Stimulated activated CD8-positive, alpha-beta memory T cell treated with anti-CD3 and anti-CD28 coated beads, Interleukin-2, amount 100 ng/mL, for 1 hour (primary cell): ENCODE measurements at places on chromosomes 4 and X.

- DNase-seq, result no peak
Measured at GRCh38 chr4:109011241-109012026, 248.6 kb upstream of the ETNPPL start.

- no peak for DNase-seq
Measured at GRCh38 chr4:61741327-61742096, 541.4 kb downstream of the ADGRL3 start.

GRCh38 chrX:57587062-57587461 lies 4.7 kb upstream of the ZXDB start:
- no peak for DNase-seq

DNA sequence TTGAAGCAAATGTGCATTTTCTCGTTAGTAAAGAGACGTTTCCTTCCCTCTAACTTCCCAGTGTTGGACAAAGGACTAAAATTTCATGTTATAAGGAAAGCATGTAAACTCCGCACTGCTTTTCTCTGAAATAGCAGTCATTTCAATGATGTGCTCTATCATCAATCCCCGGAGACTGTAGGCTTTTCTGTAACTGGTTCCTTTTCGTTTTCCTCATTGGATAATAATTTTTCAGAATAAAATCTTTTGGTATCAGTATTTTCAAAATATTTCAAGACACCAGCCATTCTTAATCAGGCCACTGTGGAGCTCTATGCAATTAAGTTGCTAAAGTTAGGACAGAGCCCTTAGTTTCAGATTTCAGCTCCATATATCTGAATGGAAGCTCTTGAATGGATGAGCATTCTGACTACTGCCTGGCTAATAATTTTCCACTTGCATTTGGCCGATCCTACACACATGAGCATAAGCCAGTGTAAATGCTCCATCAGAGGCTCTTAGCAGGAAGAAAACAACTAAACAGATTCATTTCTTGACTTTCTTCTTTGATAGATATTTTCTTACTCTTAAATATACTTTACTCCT lies 157.7 kb downstream of the CHIC2 start:
- DNase-seq, result no peak

DNA sequence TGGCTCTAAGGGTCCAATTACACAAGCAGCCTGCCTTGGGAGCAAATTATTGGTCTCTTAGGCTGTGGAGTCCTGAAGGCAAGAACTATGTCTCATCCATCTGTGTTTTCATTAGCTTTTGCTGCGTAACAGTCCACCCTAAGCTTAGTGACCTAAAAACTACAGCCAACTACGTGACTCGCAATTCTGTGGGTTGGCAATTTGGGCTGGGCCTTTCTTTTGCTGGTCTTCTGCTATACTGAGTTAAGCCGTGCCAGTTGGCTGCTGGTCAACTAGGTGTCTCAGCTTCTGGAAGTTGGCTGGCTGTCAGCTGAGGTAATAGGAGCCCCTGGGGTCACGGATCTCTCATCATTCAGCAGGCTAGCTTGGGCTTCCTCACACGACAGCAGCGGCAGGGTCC lies 205.6 kb upstream of the S100G start:
- no peak for DNase-seq

DNA sequence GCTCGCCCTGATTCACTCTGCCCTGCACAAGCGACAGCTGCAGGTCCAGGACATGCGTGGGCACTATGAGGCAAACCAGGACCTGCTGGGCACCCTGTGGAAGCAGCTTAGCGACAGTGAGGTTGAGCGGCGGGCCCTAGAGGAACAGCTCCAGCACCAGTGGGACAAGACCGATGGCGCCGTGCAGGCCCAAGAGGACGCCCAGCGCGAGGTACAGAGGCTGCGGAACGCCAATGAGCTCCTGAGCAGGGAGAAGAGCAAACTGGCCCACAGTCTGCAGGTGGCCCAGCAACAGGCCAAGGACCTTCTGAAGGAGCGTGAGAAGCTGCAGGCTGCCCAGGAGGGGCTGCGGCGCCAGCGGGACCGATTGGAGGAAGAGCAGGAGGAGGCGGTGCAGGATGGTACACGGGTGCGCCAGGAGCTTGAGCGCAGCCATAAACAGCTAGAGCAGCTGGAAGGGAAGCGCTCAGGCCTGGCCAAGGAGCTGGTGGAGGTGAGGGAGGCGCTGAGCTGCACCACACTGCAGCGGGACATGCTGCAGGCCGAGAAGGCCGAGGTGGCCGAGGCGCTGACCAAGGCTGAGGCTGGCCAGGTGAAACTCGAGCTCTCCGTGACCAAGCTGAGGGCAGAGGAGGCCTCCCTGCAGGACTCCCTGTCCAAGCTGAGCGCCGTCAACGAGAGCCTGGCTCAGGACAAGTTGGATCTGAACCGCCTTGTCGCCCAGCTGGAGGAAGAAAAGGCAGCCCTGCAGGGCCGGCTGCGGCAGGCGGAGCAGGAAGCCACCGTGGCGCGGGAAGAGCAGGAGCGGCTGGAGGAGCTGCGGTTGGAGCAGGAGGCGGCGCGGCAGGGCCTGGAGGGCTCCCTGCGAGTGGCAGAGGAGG lies 12.8 kb downstream of the SMIM10L2A start:
- DNase-seq, result no peak

GRCh38 chr4:55372259-55372658 lies 23.5 kb upstream of the TMEM165 start:
- no peak for DNase-seq

DNA sequence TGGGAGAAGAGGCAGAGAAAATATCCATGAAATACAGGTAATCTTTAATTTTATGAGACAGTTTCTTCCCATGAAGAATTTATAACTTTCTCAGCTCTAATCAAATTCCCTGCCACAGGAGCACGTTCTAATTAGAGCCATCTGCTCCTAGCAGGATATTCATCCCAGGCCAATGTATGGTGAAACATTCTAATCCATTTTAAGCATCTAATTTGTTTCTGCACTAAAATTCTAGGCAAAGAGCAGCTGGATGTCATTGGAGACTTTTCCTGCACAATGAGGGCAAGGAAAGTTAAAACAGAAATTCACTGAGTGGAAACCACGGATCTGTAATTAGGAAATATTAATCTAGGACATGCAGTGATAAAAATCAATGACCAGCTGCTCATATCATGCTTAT lies 107.7 kb upstream of the ZFP42 start:
- DNase-seq, result no peak

DNA sequence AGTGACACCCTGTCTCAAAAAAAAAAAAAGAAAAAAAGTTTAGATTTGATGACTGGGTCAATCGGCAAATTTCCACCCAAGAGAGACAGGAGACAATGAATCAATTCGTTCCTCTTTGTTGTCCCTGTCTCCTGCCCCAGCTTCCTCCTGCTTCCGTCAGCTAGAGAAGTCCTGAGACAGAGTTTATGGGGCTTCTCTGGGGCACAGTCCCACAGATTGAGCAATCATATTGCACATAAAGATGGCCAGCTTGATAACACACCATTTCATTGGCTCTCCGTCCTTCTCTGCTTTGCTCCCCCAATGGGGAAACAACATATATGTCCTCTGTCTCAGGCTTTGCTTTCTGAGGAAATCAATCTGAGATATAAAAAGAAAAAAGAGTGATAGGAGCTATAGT lies 78.4 kb upstream of the FUNDC1 start:
- no peak for DNase-seq

- DNase-seq, result no peak
Measured at GRCh38 chr4:111652236-111652635, 493.0 kb upstream of the FAM241A start.

DNA sequence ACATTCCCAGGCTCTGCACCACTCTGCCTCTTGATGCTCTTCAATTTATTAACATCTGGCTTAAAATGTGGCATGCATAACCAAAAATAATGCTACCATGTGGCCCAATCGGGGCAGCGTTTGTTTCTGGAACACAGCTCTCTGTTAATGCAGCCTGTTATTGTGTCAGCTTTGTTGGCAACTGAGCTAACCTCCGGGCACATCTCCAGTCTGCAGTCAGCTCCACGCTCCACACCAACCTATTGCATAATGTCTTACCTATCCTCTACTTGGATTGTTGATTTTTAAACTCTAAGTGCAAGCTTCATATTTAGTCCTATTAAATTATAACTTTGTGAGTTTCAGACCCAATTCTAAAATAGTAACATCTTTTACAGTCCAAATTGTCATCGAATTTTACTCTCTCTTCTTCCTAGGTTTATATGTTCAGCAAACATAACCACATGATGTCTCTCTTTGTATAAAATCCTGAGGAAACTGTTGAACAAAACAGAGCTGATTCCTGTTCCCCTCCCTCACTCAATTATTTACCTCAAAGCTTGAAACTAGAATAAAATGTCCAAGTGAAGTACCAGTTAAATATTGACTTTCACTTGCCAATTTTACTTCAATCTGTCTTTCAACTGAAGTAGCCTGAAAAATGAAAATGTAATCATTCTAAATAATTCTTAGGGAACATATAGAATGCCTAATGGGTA lies 92.2 kb upstream of the RAPGEF2 start:
- no peak for DNase-seq

GRCh38 chrX:19195243-19195610 lies 73.0 kb upstream of the ADGRG2 start:
- DNase-seq, result no peak

DNA sequence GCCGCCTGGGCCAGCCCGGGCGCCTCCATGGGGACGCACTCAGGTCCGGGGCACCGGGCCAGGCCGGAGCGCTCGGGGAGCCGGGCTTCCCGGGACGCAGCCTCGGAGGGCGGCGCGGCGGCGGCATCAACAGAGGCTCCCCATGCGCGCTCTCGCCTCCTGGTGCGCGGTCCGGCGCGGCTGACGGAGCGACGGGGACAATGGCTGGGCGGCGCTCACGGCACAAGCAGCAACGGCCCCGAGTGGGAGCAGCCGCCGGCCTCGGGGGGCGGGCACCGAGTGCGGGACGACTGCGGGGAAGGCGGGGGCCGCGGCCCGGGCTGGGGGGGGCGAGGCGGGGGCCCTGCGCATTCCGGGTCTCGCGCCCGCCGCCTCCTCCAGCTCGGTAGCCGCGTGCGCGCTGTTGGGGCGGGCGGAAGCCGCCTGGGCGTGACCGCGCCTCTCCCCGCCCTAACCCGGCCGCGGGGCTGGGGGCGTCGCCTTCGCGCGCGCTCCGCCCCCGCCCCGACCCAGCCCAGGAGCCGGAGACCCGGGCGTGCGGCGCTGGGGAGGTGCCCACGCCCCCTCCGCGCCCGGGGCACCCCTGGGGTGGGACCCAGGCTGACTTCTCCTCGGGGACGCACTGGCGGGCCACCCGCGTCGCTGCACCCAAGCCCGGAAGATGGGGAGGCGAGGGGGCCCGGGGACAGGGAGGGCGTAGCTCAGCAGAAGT lies at the start of gene PRKX:
TSS of gene PRKX (minus strand) at position 425 of the 712 bp plus-strand sequence. CDS start at position 29, 396 bp downstream.
- DNase-seq, result peak; percentile 57

GRCh38 chr4:120331486-120332370 lies 265.1 kb upstream of the MAD2L1 start:
- DNase-seq, result no peak

DNA sequence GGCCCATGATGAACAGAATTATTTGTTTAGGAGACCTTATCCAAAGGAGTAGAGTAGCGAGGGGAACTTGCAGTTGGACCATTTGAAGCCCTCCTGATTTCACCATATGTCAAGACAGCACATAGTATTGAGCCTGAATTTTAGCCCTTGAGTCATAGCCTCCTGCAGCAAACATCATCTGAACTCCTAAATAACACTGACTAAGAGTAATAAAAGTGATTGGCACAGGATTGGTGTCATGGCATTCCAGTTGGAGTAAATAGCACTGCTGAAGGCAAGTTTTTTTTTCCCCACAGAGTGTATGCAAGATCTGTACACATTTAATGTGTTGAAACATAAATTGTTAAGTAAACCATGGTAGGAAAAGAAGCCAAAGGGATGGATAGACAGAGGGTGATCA lies 89.0 kb downstream of the COMMD8 start:
- no peak for DNase-seq

DNA sequence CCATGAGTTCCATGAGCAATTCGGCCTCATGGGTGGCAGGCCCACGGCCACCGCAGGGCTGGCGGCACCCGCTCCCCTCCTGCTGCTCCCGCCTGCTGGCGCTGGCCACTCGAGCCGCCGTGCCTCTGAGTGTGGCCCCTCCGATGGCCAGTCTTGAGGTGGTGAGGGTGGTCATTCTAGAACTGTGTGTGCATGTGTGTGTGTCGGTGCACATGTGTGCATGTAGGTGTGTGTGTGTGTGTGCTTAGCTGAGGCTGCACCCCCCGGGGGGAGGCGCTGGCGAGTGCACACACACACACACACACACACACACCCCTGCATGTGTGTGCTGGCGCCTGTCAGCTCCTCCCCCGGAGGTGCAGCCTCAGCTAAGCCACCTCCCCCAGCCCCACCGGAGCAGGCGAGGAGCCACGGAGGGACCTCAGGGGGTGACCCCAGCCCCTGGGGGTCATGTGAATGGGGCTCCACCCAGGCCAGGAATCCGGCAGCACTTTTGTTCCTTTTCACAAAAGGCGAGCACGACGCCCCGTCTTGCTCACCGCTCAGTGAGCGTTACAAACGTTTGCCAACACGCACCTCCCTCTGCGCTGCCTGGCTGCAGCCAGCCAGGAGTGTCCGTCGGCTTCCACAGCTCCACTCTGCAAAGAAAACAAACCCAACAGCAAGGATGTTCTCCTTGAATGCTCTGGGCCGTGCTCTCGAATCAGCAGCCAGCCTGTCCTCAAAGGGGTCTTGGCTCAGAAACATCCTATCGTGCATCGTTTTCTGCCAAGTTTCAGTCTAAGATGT lies 29.9 kb downstream of the FGFRL1 start:
- DNase-seq, result no peak

DNA sequence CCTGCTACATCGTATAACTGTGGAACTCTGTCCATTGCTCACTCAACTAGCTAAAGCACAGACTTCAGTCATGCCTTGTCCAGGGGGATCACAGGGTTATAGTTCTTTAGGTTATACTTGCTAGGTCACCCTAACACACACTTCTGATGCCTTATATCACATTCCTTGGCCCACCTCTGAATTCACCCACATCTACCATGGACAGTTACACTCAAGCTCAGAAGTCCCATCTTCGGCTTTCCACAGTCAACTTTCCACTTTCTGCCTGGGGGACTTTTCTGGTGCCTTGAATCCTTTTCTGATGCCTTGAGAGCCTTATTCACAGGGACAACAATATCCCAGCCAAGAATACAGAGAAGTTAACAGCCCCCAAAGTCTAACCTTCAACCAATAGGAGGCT lies 129.2 kb upstream of the MAOA start:
- no peak for DNase-seq

DNA sequence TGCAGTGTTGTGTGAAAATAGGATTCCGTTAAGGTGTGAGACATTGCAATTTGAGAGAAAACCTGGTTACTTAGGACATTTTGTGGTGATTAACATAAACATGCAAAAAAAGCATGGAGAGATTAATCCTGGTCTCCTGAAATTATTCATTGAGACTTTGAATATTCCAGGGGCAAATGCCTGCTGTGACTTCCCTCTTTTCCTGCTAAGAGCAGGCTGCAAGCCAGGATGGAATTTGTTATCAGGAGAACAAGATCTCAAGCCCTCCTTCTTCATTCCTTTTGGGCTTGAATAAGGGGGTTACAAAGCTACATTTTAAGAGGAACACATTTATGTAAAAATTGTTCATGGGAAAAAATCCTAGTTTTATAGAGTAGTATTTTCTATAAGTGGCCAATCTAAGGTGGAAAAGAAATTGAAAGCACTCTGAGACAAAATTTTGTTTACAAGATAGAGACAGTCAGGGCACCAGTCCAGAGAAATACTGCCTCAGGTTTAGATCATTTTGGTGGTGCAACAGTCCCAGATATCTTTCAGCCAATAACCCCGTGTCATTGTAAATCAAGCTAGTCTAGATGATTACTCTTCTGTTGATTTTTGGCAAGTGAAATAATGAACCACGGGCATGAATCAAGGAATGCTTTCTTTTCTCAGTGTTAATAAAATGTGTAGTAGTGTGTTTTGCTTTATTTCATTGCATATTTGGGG lies 1528.3 kb upstream of the AGA start:
- no peak for DNase-seq

GRCh38 chrX:81202456-81202819 lies 536 bp downstream of the SH3BGRL start:
- DNase-seq, result no peak
